ENCODE measurements at places on chromosomes 3 and 15.
A peak's percentile ranks its signal among the peaks of the same experiment; 100 is the strongest.

- no peak for DNase-seq
These were observed 11.6 kb downstream of the TAMM41 start for GRCh38 chr3:11835028-11835639.

DNA sequence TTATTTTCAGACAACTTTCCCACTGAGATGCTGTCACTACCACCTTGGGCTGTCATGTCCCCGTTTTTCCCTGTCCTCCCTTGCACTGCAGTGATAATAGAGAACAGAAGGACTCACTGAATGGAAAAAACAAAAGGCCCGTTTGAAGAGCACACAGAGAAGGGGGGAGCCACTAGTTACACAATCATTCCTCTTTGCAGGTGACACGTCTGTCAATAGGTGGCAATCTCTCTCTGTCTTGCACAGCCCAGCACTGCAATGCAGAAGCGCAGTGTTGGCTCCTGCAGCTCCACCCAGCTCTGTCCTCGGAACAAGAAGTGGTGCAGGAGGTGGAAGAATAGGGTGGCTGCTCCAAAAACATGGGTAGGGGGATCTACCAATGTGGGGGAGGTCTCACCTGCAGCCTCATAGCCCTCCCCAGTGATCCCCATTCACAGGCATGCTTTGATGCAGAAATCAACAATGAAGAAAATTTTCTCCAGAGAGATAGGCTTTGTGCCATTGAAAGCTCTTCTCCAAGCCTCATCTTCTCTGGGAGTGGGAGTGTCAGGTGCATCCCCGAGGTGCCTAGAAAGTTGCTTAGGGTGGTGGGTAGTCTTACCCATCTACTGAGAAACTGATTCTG, 31.8 kb downstream of the FSTL1 start:
- peak; percentile 4 for DNase-seq

DNA sequence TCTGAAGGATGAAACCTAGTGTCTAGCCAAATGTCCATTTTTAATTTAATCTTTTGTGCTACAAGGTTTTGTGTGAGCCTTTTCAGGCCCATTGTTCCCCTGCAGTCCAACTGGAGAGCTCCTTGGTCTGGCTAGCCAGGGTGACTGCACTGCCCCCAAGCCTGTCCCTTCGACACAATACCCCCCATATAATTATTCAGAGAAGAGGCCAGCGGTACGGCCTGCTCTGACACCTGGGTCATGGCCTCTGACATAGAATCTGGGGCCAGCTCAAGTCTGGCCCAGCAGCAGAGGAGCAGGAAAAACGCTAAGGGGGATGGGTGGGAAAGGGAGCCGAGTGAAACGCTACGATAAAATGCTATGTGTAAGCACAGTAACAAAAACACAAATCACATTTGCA, 64.2 kb upstream of the PYGO1 start:
- no peak for DNase-seq

GRCh38 chr15:63523306-63523990, 19.1 kb downstream of the USP3 start:
- no peak for DNase-seq

GRCh38 chr3:28118087-28118486, 123.3 kb upstream of the CMC1 start:
- no peak for DNase-seq

GRCh38 chr3:141059816-141060215, 8.7 kb downstream of the SPSB4 start:
- no peak for DNase-seq

DNA sequence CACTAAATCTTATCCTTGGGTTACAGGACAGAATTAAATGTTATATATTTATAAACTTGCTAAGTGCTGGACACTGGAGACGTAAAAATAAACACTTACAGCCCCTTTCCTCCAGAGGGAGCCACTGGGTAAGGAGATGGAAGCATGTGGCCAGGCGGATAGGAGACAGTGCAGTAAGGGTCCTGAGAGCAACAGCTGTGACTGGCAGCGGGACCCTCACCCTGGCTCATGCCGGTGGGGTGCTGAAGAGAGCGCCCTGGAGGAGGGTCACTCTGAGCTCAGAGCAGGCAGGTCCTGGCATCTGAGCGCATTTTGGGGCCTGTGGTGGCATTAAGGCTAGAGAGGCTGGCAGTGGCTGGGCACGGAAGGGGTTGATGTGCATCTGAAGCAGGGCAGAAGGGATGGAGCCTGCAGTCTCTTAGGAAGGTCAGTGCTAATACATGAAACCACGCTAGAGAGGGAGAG, 16.0 kb downstream of the SEC61A1 start:
- no peak for DNase-seq

GRCh38 chr3:116837483-116837882, 127.9 kb downstream of the TUSC7 start:
- DNase-seq, result no peak

DNA sequence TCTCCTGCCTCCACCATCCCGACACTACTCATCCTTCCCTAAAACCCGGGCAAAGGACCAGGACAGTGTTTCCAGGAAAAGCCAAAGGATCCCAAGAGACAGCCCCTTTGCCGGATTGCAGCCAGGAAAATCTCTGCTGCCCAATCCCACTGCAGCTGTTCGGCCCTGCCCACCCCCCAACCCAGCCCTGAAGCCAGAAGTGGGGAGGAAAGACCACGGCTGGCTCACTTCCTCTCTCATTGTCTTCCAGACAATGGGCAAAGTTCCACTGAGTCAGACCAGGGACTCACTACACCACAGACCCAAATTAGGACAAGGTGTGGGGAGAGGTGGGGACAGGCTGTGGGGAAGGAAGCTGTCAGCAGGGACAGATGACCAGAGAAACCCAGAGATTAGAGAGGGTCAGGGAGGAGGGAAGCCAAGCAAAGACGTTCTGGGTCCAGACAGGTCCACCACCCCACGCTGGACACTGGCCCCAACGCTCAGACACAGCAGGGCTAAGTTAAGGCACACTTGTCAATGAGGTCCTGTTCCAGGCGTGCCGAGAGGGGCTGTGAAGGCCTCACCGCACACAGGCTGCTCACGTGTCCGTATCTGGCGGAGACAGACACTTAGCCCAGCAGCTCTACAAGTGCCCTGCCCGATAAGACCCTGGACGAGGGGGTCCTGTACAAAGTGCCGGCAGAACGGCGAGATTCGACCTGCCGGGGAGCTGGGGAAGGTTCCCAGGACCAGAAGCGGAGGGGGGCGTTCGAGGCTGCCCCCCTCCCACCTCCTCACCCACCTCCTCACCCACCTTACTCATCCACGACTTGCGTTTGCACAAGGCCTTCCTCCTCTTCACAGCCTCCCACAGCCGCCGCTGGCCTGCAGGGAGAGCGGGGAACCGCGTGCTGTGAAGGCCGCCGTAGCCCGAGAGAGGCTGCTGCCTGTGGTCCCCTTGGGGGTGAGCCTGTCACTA, 21.9 kb downstream of the TNK2 start:
- no peak for DNase-seq

DNA sequence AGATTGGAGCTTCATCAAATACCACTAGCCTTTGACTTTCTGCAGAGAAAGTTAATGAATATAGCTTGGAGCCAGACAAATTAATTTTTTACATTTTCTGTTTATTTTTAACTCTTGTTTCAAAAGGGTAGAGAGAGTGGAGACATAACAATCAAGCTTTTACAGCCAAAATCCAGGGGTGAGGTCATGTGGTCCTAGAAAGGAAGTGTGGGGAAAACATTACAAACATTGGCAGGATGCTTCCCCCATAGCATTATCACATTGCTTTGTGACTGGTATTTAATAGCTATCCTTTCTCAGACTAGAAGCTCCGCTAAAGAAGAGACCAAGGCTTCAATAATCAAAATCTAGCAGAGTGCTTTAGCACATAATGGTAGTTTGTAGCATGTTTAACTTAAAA, 46.4 kb upstream of the PHLDB2 start:
- DNase-seq, result no peak
